ENCODE measurements at places on chromosomes 11 and 22.

- DNase-seq = no peak
Observed at GRCh38 chr11:25350899-25351803, 854.3 kb downstream of the LUZP2 start.

- DNase-seq = no peak
Observed at GRCh38 chr11:105244160-105244825, 104.7 kb upstream of the CARD18 start.

DNA sequence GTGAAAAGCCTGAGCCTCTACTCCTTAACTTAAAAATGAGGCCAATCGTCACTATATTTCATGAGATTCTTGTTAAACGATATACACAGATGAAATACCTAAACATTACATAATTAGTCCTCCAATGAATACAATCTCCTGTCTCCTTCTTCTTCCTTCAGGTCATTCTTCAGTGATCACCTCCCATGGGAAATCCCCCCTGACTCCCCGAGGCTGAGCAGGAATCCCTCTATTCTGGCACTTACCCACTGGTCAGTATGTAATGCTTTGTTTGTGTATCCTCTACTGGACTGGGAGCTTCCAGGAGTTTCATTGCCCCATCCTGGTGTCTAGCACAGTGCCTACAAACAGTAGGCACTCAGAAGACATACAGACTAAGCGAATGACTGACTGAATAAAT, 52.3 kb downstream of the RAB38 start:
- DNase-seq = no peak

DNA sequence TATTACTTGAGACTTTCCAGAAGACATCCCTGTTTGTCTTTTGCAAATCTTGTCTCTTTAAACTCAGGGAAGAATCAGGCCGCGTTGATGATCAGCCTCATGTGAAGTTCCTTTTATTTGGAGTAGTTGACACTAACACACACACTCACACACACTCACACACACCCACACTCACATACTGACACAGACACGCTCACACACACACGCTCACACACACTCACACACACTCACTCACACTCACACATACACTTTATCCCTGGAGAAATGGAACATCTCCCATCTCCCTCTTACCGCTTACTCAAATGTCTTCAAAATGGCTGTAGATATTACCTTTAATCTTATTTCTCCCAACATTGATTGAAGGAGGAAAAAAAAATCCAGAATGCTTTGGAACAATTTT, 129.0 kb downstream of the PKNOX2 start:
- DNase-seq = no peak

GRCh38 chr11:1771700-1772099, 8.0 kb upstream of the CTSD start:
- DNase-seq = no peak

GRCh38 chr11:2951231-2952110, 22.3 kb upstream of the PHLDA2 start:
- no peak for DNase-seq

DNA sequence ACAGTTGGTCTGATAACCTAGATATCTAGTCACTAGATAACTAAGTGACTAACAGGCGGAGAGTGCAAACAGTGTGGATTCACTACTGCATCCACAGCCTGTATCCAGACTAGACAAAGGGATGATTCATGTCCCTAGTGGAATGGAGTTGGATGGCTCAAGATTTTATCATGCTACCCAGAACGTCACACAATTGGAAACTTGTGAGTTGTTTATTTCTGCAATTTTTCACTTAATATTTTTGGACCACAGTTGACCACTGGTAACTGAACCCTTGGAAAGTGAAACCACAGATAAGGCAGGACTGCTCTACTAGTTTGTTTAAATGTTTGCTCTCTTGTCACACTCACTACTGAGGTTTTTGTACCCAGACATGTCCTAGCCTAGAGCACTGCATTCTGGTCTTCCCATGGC, 76.0 kb downstream of the UBASH3B start:
- DNase-seq = no peak

DNA sequence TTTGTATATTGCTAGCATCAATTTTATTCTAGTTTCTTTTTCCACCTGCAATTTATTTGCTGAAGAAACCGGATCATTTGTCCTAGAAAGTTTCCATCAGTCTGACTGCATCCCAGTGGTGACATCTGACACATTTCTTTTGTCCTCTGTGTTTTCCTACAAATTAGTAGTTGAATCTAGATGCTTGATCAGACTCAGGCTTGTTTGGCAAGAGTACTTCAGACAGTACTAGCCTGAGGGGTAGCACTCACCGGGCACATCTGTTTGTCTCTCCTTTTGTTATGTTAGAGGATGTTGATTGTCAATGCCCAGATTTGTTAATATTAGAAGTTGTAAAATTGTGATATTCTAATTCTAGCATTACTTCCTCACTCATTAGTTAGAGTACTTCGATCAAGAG, 204.8 kb downstream of the SWAP70 start:
- DNase-seq = no peak

- no peak for DNase-seq
Observed at GRCh38 chr11:60871378-60872061, 4.2 kb downstream of the ZP1 start.

GRCh38 chr11:68206211-68206610, 6.9 kb downstream of the KMT5B start:
- DNase-seq = no peak

DNA sequence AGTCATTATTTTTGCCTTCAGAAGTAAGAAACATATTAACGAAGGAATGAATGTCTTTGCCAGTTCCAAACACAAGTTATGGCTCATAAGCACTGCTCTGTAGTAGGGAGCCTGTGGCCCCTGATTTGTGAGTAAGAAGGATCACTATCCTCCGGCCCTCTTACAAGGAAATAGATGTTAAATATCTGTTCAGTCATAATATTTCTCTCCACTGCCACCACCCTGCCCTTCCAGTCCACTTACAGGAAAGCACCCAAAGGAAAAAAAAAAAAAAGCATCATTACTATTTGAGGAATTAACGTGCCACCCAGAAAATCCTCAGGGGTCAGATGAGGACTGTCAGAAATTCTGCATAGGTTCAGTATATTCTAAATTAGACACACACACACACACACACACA, 123.4 kb downstream of the ETS1 start:
- no peak for DNase-seq

DNA sequence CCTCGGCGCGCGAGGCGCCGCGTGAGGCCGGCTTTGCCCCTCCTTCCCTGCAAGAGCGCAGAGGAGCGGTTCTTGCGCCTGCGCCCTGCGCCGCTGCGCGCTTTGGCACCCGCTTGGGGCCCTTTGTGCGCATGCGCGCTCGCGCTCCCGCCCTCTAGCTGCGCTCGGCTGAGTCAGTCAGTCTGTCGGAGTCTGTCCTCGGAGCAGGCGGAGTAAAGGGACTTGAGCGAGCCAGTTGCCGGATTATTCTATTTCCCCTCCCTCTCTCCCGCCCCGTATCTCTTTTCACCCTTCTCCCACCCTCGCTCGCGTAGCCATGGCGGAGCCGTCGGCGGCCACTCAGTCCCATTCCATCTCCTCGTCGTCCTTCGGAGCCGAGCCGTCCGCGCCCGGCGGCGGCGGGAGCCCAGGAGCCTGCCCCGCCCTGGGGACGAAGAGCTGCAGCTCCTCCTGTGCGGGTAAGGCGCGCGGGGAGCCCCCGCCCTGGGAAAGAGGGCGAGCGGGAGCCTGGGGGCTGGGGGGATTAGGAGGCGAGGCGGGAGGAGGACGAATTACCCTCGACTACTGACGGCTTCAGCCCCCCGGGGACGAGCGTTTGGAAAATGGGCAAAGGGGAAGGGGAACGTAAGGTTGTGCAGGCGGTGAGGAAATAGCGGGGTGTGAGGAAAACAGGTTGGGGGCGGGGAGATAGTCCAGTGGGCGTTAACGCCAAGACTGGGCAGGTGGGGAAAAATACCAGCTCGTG, at the start of gene RTN3:
Gene RTN3 (plus strand): TSS at position 180 of the 745 bp plus-strand sequence. CDS start 137 bp downstream, at position 317.
- peak; percentile 97 for DNase-seq

DNA sequence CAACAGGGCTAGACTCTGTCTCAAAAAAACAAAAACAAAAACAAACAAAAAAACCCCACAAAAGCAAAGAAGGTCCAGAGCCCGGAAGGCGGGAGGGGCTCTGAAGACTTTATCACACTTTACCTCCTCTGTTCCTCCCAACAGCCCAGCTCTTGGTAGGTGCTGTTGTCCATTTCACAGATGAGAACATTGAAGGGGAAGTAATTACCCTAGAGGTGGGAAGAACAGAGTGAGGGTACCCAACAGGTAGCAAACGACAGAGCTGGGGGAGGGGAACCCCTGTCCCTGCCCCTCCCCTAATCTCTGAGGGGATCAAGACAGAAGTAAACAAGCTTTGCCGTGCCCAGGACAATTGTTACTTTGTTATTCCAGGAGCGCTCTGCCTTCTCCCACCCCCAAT, 1.0 kb upstream of the BIK start:
- no peak for DNase-seq
